ENCODE measurements at places on chromosomes 16 and 17.
A peak's percentile ranks its signal among the peaks of the same experiment; 100 is the strongest.

DNA sequence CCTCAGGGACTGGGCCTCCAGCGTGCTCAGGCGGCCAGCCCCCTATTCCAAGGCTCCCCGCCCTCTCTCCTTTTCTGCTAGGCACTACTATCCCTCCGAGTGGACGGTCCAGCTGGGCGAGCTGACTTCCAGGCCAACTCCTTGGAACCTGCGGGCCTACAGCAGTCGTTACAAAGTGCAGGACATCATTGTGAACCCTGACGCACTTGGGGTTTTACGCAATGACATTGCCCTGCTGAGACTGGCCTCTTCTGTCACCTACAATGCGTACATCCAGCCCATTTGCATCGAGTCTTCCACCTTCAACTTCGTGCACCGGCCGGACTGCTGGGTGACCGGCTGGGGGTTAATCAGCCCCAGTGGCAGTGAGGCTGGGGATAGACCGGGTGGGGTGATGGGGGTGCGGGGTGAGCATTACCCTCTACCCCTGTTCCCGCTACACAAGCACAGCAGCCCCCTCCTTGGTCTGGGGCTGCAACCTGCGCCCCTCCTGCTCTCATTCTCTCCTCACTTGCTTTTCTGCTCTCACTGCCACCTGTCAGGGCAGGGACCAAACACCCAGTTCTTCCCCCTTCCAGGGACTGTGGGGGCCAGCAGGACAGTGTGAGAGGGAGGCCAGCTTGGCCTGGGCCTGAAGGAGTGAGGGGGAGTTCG, 1.1 kb downstream of the PRSS41 start:
- DNase-seq = no peak

- DNase-seq = no peak
Measured at GRCh38 chr17:79843816-79844800, 4.9 kb upstream of the CBX4 start.

DNA sequence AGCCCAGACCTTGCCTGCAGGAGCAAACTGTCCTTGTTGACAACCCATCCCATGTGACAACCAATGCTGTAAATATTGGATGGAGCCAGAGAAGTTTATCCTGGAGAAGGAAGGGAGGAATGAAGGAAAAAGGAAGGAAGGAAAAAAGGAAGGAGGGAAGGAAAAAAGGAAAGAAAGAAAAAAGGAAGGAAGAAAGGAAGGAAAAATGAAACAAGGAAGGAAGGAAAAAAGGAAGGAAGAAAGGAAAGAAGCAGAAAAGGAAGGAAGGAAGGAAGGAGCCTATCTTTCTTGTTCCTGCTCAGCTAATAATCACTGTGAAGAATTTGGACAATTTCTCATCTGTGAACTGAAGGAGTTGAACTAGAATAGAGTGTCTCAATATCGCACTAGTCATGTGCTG, 56.1 kb downstream of the ACSM2B start:
- DNase-seq = no peak

- DNase-seq = no peak
Measured at GRCh38 chr17:17590883-17591354, 589 bp downstream of the PEMT start.

DNA sequence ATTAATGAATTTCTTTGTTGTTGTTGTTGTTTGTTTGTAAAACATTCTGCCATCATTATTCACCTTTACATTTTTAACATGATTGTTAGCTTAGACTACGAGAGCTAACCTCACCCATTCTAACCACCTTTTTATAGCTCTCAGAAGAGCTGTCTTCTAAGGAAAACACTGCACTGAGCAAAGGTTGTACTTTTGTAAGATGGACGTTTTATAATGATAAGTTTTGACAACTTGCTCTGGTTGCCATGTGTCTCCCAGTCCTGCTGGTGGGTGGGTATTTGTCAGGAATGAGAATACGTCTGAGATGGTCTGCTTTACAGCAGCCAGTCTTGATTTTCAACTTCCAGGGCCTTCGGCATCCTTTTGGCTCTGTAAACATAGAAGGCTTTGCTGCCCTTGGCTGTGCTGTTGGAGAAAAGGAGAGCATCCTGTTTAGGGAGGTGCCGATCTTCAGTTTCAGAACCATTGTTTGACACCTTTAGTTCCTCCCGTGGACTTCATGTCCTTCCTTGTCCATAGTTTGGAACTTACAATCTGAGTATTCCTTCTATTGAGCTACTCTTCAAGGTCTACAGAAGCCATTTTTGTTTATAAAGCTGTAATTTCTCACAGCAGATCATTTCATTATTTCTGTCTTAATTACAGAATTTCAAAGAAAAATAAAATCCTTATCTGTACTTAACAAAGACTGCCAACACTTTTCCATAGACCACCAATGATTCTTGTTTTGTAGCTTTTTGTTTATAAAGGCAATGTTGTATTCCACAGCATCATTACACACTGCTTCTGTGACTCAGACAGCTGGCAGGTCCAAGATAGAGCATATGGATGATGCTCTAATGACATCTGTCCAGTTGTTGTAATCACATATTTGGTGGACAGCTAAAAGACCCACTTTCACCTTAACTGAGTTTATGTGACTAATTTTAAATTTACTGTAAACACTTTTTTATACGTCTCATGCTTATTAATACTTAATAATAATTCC, 270.1 kb upstream of the TBX2 start:
- DNase-seq = no peak

GRCh38 chr16:17412221-17412620, 58.5 kb downstream of the XYLT1 start:
- DNase-seq = no peak

GRCh38 chr16:81796035-81796434, 16.9 kb downstream of the PLCG2 start:
- DNase-seq = no peak

DNA sequence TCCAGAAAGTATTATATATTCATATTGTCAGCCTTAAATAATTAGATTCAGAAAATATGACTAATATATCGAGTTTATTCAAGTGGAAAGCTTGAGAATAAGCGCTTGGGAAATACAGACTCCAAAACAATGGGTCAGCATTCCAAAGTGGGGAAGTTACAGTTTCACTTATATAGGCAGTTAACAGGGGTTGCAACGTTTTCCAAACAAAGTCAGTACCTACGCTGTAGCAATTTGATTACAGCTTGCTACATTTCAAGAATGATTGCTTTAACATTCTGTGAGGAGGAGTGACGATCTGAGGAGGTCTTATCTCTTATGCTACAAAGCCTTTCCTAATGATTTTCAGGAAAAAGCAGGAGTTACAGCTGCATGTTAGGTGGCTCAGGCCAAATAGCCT, 34.2 kb upstream of the HS3ST3A1 start:
- no peak for DNase-seq

GRCh38 chr16:57764341-57765159, 29.0 kb downstream of the KATNB1 start:
- no peak for DNase-seq

DNA sequence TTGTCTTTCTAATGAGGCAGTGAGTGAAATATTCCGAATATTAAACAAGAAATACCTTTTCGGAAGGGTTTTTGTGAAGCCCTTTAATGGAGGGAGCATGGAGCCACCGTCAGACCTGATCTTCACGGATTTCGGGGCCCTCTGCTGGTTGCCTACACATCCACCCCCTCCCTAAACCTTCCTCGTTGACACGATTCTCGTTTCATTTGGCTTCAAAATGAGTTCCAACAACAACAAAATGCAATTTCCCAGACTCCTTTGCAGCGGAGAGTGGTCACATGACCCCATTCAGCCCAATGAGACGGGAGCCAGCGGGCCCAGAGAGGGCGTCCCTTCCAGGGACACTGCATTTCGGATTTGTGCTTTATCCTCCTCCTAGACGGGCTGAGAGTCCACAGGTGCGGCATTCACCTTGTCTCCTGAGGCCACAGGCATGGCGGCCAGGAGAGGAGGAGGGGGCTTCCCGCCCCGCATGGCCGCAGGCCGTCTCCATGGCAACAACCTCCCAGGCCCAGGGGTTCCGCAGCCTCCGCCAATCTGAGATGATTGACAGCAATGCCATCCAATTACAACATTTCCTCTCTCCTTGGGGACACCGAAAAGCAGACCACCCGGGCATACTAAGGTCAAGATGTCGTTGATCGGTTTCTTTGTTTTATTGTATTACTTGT, 259.8 kb downstream of the C16orf95 start:
- DNase-seq = no peak

DNA sequence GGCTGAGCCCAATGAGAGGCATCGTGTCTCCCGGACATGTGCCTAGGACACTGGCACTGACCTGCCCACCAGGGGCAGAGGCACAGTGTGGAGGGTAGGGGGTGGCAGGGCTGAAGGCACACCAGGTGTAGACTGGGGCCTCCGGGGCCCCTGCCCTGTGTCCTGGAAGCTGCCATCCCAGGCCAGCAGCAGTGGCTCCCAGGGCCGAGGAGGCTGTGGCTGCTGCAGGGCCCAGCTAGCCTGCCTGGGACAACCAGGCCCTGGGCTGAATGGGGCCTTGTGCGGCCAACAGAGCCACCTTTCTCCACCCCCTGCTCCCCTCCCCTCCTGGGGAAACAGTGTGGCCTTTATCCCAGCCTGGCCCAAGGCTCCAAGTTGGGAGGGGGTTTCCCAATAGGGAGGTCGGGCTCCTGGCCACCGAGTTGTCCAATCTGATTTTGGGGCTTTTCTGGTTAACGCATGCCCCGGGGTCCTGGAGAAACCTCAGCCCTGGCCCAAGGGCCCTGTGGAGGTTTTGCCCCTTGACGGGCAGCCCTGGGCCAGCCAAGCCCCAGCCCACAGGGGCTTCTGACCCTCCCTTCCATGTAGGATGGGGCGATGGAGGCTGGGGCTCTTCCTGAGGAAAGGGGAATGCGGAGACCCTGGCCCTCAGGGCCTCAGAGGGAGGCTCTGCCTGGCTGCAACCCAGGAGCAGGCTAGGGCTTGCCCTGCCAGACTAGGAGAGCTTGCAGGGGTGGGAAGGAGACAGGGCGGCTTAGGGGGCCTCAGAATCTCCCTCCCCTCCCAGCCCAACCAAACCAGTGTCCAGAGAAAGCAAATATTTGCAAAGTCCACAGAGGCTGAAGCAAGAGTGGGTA, 4.2 kb downstream of the MTSS2 start:
- peak; percentile 88 for DNase-seq

- no peak for DNase-seq
Measured at GRCh38 chr16:79287424-79287917, 313.1 kb downstream of the MAF start.

GRCh38 chr16:17159617-17160016, 311.1 kb downstream of the XYLT1 start:
- DNase-seq = no peak

- DNase-seq = peak; percentile 13
Measured at GRCh38 chr16:10181196-10182162, 749 bp downstream of the GRIN2A start.

DNA sequence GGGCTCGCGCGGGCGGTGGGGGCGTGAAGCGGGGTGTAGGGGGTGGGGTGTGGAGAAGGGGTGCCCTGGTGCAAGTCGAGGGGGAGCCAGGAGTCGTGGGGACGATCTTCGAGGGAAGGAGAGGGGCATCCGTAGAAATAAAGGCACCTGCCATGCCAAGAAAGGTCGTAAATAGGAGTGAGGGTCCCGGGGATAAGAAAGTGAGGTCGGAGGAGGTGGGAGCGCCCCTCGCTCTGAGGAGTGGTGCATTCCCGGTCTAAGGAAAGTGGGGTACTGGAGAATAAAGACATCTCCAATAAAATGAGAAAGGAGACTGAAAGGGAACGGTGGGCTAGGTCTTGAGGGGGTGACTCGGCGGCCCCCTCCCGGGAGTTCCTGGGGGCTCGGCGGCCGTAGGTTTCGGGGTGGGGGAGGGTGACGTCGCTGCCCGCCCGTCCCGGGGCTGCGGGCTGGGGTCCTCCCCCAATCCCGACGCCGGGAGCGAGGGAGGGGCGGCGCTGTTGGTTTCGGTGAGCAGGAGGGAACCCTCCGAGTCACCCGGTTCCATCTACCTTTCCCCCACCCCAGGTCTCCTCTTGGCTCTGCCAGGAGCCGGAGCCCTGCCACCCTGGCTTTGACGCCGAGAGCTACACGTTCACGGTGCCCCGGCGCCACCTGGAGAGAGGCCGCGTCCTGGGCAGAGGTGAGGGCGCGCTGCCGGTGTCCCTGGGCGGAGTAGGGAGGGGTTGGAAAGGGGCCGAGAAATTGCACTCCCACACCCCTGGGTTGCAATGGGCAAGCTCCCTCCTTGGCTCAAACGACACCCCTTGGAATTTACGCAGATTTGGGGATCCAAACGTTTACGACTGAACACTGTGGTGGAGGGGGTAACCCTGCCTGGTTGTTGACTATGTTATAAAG, 888 bp downstream of the CDH1 start:
- no peak for DNase-seq

DNA sequence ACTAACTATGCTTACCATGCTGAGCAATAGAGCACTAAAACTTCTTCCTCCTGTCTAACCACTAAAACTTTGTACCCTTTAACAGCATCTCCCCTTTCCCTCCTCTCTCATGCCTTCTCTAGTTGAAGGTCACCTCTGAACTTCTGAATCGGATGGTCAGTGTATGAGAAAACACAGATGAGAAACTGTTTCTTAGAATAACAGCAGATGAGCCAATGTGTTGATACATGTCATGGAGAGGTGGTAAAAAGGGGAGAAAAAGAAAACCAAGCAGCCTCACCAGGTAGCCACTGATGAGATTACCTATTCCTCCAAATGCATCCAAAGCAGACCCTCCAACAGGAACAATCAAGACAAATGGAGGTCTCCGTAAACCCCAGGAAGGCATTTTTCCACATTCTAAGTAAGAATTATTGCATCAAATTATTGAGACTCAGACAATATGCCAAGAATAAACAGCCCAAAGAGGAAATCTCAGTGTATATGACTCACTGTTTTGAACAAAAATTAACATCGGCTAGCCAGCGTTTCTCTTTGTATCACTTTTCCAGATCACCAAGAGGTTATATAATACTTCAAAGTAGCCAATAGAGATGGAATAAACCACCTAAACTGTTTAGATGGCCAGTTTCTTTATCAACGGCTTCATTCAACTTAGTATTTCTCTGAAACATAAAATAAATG, 793.3 kb upstream of the SOX9 start:
- DNase-seq = no peak

DNA sequence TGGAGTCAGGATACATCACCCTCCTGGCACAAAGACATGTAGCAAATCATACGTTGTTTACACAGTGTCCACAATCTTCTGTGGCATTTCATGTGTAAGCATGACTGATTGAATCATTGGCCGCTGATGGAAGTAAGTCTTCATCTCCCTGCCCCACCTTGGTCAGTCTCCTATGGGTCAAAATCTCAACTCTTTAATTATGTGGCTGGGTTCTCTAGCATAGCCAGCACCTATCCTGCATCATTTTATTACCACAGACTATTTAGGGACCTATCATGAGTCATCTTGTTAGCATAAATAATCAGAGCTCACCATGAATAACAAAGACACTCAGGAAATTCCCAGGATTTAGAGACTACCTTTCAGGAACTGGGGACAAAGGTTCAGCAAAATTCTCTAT, 15.9 kb downstream of the TANC2 start:
- DNase-seq = no peak

DNA sequence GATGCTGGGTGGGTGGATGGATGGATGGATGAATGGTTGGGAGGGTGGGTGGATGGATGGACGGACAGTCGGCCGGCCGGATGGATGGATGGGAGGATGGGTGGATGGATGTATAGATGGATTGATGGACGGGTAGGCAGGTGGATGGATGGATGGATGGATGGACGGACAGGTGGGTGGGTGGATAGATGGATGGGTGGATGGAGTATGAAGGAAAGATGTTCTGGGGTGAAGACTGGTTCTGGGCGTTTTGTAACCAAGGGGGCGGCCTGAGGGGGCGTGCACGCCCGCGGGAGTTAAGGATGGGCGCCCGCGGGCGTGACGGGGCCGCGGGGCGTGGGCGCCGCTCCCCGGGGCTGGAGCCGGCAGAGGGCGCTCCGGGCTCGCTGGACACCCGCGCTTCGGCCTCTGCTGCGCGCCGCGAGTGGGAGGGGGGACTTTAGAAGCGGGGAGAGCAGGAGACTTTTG, at the start of gene NECAB2:
NECAB2 (plus strand) TSS at position 407 of the 468 bp plus-strand sequence. CDS start 405 bp downstream, outside the sequence.
- DNase-seq = peak; percentile 14

GRCh38 chr17:67315865-67316264, 50.5 kb downstream of the PSMD12 start:
- no peak for DNase-seq
